Pulmonary artery endothelial cell (primary cell): ENCODE measurements at places on chromosomes 3 and 15. TPM values are rescaled to one million over a fixed set of nuclear protein-coding genes. Genes with fewer than 3 reads are reported as not detected.

GRCh38 chr3:178856804-178857203 is 214.8 kb downstream of the ZMAT3 start:
- no peak for DNase-seq

DNA sequence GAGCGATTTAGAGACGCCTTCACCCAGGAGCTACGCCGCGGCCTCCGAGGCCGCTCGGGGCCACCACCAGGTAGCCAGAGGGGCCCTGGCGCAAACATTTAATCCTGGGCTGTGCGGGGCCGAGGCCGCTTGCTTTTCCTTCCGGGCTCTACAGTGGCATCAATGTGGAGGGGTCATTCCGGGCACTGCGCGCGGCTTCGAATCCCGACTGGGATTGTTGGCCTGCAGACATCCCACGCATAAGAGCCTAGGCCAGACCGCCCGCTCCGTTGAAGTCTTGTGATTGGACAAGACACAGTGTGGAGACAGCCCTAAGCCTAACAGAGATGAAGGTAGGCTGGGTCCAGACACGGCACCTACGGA is 568 bp upstream of the NCBP2 start:
- no peak for DNase-seq

GRCh38 chr3:46100812-46101211 is 73.5 kb upstream of the XCR1 start:
- no peak for DNase-seq

GRCh38 chr3:46369675-46370132 is 1.0 kb upstream of the CCR5 start:
- DNase-seq: no peak

DNA sequence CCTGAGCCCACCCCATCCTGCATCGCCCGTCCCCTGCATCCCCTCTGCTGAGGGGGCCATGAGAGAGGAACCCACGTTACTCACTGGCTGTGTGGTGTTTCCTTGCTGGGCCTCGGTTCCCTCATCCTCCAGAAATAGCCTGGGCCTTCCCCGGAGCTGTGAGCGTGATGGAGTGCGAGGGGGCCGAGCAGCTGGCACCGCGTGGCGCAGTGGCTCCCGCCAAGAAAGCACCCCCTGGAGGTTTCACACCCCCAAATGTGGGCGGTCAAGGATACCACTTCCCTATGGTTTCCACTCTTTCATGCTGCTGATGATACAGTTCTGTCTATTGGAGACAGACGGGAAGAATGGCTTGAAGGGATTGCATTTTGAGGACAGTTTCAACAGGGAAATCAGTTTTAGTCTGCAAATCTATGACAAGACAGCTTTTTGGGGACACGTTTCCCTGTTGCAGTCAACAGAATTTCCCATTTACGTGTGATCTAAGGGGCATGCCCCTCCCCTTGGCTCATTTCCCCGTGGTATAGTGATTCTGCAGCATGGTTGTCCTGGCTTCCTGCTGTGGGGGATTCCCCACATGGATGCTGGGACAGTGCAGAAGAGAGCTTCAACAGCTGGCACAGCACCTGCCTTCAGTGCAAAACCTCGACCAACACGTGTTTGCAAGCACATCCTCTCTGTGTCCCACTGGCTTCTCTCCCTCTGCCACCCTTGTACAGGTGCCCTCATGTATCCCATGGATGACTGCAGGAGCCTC is 377.5 kb downstream of the LRTM1 start:
- no peak for DNase-seq

DNA sequence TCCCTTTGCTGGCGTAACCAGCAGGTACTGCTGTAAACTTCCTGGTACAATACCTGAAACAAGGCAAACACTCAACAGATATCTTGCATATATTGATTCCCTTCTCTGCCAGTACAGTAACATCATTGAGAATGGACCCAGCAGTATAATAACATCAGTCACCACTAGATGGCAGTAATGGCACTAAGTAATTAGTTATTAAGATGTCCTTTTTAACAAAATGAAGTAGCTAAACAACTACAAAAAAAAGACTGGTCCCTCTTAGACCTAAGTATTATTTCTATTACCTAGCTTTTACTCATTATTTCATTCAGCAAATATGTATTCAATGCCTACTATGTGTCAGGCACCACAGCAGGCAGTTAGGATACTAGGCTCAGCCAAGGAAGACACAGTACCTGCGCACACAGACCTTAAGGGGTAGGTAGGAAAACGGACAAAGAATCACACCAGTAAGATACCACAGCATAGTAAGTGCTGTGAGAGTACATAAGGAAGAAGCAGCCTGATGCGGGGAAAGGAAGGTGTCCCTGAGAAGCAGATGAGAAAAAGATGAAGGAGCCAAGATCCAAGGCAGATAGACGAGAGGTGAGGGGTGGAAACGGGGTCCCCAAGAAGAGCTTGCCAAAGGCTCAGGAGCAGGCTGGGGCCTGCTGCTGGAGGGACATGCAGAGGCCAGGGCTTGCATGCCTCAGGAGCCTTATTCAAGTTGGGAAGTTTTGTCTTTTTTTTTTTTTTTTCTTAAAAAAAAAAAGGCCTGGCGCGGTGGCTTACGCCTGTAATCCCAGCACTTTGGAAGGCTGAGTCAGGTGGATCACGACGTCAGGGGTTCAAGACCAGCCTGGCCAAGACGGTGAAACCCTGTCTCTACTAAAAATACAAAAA is 102.7 kb upstream of the CHD2 start:
- peak; percentile 27 for DNase-seq

- no peak for DNase-seq
Observed at GRCh38 chr3:165797551-165797950, 39.7 kb downstream of the BCHE start.

- DNase-seq: no peak
Observed at GRCh38 chr15:65883571-65883970, 14.3 kb downstream of the RAB11A start.

DNA sequence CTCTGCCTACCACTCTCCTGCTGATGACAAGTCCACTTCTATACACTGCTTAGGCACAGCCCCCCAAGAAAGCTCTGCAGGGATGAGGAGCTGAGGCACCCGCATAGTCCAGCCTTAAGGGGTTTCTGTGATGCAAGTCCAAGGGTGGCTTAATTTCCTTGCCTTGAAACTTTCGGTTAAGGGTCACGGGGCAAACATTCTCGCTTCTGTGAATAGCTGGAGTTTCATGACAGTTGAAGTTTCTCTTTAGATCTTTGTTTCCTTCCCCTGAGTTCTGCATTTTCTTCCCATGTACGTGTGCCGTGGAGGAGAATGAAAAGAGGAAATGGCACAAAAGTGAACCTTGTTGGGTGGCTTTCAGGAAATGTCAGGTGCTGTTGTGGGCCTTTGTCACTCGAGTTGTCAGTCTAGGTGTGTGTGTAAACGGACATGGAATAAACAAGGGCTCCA is 7.0 kb downstream of the GPR160 start:
- no peak for DNase-seq

- no peak for DNase-seq
Observed at GRCh38 chr3:89622063-89622700, 514.8 kb downstream of the EPHA3 start.

GRCh38 chr3:105905328-105905727 is 36.5 kb upstream of the CBLB start:
- no peak for DNase-seq

DNA sequence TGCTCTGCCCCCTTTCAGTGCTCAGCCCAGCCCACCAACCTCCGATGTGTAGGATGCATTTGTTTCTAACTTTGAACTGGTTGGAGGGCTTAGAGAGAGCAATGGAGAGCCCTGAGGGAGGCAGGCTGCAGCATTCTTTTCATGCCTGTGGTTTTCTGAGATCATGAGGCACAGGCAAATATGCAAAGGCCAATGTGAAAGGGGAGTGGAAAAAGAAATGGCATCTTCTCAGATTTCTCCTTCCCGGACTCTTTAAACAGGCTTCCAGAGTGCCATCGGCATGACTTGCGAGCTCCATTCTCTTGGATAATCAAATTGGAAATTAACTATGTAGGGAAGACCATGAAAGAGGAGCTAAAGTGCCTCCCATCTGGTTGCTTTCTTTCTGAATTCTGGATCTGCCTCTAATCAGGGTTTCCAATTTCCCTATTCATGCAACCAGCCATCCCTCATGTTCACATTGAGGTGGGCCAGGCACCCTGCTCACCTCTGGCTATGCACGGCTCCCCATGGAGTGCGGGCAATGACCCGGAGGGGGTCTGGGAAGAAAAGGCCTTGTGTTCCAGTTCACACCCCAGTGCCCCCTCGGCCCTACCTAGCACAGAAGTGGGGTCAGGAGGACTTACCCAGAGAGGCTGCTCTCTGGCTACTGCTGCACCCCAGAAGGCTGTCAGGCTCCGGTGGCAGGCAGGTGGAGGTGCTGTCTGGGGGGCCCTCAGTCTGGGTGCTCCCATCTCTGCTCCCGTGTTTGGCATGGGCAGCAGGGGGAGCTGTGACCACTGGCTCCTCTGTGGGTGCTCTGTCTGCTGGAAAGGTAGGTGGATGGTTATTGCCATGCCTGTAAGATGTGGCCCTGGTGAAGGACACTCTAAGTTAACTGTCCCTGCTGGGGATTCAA is 16.1 kb downstream of the AMOTL2 start:
- DNase-seq: no peak

DNA sequence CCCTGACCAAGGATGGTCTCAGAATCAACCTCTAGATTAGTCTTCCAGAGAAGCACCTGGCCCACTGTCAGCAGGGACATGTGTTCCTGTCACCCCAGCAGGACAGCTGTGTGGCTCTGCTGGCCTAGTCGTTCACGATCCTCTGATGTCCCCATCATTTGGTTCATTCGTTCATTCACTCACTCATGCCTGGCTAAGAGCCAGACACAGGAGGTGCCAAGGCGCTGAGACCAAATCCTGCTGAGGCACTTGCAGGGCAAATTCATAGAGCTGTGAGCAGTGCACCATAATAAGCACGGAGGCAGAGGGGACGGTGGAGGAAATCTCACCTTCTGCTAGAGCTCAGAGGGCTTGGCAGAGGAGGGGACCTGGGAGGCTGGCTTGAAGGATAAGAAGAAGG is 49.9 kb upstream of the FGD5 start:
- no peak for DNase-seq

DNA sequence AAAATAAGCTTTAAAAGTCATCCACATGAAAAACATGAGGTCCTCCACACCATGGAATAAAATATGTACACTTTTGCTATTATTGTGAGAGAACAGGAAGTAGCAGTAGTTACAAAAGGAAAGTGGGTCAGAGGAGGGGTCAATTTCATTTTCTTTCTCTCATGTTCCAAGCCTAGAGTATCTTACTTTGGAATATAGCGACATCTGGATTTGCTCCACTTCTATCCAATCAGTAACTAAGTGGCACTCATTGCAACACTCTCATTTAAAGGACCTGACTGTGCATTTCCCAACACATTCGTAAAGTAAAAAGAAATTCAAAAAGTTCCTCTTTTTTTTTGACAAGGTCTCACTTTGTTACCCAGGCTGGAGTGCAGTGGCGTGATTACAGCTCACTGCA is 637.3 kb downstream of the TUSC7 start:
- peak; percentile 30 for DNase-seq

- no peak for DNase-seq
Observed at GRCh38 chr3:181711325-181712135, at the start of gene SOX2. TSS of gene SOX2 (plus strand) at chr3:181711925. CDS start at chr3:181712361, 436 bp downstream.

GRCh38 chr15:67758619-67759300 is 66.5 kb upstream of the SKOR1 start:
- no peak for DNase-seq

GRCh38 chr15:32819448-32819847 is 101.6 kb downstream of the GREM1 start:
- DNase-seq: no peak

DNA sequence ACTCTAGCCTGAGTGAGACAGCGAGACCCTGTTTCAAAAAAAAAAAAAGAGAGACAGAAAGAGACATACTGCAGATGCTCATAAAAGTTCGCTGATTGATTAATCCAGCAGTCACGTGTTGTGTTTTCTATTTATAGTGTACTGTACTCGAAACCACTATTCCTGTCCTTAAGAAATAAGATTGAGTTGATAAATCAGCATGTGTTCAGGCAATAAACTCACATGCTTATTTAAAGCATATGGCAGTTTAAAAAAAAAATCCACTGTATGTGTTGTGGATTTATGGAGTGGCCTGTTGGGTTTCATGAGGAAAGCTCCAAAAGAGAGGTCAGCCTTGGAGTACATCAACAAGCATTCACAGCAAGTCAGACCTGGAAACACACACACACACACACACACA is 17.7 kb downstream of the RPL22L1 start:
- DNase-seq: no peak

DNA sequence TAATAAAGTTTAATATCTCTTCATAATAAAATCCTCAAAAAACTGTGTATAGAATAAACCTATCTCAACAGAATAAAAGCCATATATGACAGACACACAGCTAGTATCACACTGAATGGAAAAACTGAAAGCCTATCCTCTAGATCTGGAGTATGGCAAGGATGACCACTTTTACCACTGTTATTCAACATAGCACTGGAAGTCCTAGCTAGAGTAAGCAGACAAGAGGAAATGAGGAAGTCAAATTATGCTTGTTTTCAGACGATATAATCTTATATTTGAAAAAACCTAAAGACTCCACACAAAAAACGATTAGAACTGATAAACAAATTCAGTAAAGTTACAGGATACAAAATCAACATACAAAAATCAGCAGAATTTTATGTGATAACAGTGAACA is 57.4 kb upstream of the DIPK2A start:
- no peak for DNase-seq

DNA sequence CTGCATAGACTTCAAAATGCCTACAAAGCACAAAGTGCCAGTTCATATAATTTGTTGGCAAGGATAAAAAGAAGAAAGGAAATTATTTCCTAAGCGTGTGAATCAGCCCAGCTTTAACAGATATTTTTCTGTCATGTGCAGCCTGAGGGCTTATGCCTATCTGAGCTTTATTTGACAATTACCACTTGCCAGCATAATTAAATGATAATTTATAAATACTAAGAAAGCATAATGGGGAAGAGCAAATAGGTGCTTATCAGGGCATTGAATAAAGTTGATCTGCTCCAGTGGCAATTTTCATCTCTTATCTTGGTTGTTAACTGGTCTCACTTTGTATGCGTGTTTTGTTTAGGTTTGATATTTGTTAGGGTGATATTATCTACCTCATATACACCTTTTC is 313.4 kb upstream of the DNAJC19 start:
- no peak for DNase-seq

- DNase-seq: no peak
Observed at GRCh38 chr15:57943754-57944420, 121.6 kb downstream of the ALDH1A2 start.

- no peak for DNase-seq
Observed at GRCh38 chr3:171412054-171412453, 48.2 kb downstream of the TNIK start.

GRCh38 chr3:143263852-143264513 is 144.4 kb downstream of the CHST2 start:
- no peak for DNase-seq

- DNase-seq: no peak
Observed at GRCh38 chr15:48866141-48866563, 11.8 kb upstream of the EID1 start.

CEP19 gene
- total RNA-seq: 1.4 and 2.3 TPM in 2 replicates

GPR149 gene
- not detected in 2 replicates for total RNA-seq

ADGRG7 gene
- not detected in 2 replicates for total RNA-seq

PLIN1 gene
- total RNA-seq: 0.07 and 0.18 TPM in 2 replicates

MYO1E gene
- 115 and 117 TPM in 2 replicates for total RNA-seq

MFN1 gene
- 48.5 and 63.7 TPM in 2 replicates for total RNA-seq

CPOX gene
- total RNA-seq: 25.6 and 36.1 TPM in 2 replicates

DPH3 gene
- 17.7 and 22.7 TPM in 2 replicates for total RNA-seq

ATP1B3 gene
- 155 and 165 TPM in 2 replicates for total RNA-seq

AMT gene
- 0.33 and 0.53 TPM in 2 replicates for total RNA-seq

FES gene
- total RNA-seq: 60.5 and 76.2 TPM in 2 replicates

VIPR1 gene
- total RNA-seq: 1.9 and 4.5 TPM in 2 replicates
